8988T (cell line): ENCODE measurements at places on chromosomes 4 and X.

DNA sequence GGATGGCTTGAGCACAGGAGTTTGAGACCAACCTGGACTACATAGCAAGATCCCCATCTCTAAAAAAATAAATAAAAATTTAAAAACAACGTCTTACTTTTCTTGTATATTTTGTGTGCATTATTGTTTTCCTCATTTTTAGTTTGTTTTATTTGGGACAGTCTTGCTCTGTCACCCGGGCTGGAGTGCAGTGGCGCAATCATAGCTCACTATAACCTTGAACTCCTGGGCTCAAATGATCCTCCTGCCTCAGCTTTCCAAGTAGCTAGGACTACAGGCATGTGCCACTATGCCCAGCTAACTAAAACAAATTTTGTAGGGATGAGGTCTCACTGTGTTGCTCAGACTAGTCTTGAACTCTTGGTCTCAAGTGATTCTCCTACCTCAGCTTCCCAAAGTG is 9.5 kb upstream of the SMIM14 start:
- no peak for DNase-seq

DNA sequence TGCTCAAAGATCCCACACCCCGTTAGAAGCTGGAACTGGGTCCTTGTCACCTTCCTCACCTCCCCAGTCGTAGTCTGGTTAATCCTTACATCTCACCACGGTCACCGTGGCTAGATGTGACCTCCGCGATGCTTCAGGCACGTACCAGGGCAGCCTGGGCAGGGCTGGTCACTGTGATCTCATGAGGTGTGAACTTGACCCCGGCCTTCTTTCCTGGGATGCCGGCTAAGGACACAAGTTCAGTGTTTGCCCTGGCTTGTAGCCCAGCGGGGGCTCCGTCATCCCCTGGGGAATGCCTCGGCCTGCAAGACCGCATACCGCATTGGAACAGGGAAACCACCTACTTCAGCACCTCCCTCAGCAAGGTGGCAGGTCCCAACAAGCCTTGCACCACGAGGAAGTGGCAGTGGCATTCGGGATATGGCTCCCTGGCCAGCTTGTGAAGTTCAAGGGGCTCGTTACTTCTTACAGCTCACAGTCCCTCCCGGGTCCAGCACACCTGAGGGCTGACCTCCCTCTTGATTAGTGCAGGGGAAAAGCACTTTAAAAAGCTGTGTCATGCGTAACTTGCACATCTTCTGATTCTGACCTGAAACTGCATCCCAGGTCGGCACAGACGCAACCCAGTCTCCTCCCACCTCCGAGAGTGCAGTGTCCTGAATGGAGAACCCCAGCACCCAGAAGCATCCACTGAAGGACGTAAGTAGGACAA is 25.9 kb downstream of the NOP14 start:
- peak; percentile 68 for DNase-seq

- no peak for DNase-seq
These were observed 241.8 kb downstream of the GRIA3 start for GRCh38 chrX:123425904-123426303.

- DNase-seq, result no peak
These were observed 9.3 kb upstream of the ADH1C start for GRCh38 chr4:99361899-99362275.

DNA sequence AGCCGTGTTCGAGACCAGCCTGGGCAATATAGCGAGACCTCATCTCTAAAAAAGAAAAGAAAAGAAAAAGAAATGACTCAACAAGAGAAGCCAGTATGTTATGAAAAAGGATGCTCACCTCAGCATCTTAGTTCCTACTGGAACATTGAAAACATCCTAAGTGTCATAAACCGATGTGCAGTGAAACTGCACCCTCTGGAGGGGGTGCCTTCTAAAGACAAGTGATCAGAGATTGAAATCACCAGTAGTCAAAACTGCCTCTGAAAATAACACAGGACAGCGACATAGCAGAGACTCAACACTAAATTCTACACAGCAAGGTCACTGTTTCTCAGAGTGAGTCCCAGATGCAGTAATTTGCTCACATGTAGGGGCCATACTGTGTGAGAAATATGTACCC is 28.0 kb upstream of the ATP6AP2 start:
- peak; percentile 31 for DNase-seq

DNA sequence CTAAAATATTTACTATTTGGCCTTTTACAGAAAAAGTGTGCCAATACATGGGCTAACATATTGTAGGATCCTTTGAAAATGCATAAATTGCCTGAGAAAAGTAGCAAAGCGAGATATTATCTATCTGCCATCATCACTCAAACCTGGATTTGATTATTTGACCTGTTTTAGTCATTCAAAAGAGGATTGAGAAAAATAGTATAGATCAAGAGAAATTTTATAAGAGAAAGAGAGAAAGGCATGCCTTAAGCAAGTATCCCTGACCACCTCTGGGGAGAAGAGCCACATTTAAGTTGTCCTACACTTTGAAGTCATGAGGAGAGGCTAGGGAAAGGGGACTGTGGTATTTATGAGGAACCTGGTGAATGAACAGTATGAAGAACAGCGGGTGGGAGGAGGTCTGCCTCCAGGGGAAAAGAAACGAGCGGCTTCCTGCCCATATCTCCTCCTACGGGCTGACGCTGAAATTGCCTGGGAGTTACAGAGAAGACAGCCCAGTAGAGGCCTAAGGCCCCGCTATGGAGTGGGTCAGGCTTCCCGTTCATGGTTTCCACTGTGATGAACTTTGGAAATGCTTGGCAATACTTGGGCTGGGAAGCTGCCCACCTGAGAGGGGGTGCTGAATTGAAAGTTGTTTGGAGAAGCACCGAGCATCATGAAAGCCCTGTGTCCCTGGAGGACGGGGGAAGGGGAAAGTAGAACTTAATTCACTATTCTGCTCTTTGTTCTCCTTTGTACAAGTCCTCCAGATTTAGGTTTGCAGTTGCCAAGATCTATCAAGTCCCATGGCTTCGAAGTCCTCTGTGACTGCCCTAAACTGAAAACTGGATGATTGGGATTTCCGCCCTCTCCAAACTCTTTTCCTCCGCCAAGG is 106.9 kb upstream of the ACSL4 start:
- DNase-seq, result no peak

DNA sequence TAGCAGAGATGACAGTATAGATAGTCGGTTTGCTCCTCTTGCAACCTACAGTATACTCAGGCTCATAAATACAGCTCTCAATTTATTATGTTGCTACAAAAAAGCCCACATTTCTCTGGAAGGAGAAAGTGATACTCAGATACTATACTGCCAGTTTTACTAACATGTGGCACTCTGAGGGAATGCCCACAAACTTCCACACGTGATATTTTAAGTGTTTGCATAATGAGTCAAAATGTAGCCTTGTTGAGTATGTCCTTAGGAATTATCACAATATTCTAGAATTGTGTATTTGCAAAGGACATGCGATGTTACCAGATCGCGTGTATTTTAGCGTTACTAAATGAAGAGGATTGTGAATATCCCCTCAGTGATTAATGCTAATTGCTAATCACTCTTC is 929.1 kb downstream of the STIM2 start:
- no peak for DNase-seq

DNA sequence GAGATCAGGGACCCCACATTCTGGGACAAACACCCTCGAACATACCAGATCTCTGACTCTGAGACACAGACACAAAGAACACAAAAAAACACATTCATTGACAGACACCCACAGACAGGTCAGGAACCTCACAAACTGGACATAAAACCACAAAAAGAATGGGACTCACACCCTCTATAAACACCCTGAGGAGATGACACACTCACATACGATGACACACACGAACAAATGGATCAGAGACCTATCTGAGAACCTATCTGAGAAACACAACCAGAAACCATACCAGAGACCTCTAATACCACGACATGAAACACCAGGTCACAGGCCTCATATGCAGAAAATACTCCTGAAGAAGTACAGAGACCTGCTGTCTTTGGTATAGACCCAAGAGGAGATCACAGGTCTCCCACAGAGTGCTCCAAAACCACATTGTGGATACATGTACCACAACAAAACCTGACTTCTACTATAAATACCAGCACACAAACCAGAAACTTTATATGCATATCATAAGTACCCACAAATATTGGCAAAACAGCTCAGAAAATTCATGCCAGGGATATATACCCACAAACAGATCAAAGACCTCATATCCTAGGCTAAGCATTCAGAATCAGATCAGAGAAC is 19.5 kb downstream of the SUV39H1 start:
- DNase-seq, result no peak

GRCh38 chr4:40559585-40560465 is 69.8 kb downstream of the RBM47 start:
- no peak for DNase-seq
